Calu3 (cell line): ENCODE measurements at places on chromosomes 1 and 21. TPM values are rescaled to one million over a fixed set of nuclear protein-coding genes. Genes with fewer than 3 reads are reported as not detected.
A peak's percentile ranks its signal among the peaks of the same experiment; 100 is the strongest.

Gene LEFTY1
- total RNA-seq: 0.59 TPM in 1 of 2 replicates, not detected in the other

Gene ADAM30
- total RNA-seq: not detected in 2 replicates

DNA sequence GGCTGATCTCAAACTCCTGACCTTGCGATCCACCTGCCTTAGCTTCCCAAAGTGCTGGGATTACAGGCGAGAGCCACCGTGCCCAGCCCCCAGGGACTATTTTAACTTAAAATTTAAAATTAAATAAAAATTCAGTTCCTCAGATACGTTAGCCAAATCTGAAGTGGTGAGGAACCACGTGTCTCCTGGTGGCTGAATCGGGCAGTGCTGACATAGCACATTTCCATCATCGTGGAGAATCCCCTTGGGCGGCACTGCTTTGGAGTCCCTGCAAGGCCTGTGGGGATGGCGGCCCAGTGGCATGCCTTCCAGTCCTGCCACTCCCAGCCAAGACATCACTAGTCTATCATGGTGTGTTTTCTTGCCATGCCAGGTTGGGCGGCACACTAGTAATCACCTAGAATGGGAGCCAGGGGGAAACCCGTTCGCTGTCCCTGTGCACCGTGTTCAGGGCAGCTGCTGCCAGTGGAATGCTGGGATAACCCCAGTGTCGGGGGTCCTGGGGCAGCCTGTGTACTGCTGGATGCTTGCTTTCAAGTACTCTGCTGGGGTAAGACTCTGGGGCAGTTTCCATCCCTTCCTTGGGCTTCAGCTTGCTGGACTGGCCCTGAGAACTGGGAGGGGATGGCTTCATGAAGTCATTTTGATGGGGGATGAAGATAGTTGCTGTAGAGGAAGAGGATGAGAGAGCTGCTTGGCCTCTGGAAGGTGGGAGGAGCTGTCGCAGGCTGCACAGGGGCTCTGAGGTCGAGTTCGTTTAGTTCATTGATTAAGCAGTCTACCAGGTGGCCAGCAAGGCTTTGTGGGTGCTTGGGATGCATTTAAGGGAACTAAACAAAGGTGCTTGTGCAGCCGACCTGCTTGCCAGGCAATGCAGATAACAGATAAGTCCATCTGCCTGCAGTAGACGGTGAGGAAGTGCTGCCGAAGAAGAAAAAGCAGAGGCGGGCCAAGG lies 4.6 kb downstream of the ZBTB48 start:
- H3K4me1 ChIP-seq: peaks cover 2% of the 10 kb centered on the region
- no peak for DNase-seq
- no peaks in the 10 kb centered on the region for H3K27me3 ChIP-seq
- peaks cover 37% of the 10 kb centered on the region for H3K36me3 ChIP-seq
- H3K27ac ChIP-seq: no peak overlapping the region
- no peak overlapping the region for H3K4me3 ChIP-seq

DNA sequence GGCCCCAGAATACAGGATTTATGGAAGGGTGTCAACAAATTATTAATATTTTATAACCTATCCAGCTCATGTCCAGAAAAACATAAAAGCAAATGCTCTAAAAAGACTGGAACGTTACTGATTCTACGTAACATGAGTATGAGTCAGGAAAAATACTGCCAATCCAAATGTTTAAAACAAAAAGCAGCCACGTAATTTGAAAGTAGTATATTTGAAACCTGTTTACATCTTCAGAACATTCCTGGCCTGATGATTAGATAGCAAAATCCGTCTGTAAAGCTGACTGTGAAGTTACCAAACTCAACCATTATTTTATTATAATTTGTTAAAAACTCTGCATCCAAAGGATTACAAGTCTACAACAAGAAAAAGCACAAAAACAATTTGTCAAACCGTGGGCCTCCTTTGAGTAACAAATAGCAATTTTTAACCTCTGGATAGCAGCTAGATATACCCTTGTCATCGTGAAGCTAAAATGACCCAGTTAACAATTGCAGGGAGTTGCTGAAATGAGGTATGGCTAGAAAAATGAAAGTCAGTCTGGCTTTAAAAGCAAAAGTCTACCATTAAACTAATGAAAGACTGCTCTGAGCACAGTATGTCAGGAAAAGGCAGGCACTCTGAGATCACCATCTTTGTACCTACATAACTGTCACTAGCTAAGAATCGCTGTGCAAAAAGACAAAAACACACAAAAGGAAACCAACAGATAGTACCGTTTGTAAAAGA lies 1.2 kb downstream of the UBR4 start:
- DNase-seq: no peak
- peak overlapping the region; percentile 52 for H3K27ac ChIP-seq
- H3K36me3 ChIP-seq: peaks cover 25% of the 10 kb centered on the region
- peaks cover 33% of the 10 kb centered on the region for H3K4me1 ChIP-seq
